ENCODE measurements at places on chromosomes 2 and 18. TPM values are rescaled to one million over a fixed set of nuclear protein-coding genes. Genes with fewer than 3 reads are reported as not detected.

Gene GNAL
- 8.0 TPM for total RNA-seq

Gene CLIP4
- 21.4 TPM for total RNA-seq

Gene TXNDC2
- 0.08 TPM for total RNA-seq

Gene TMEM37
- 1.5 TPM for total RNA-seq

Gene CCDC74B
- total RNA-seq = 6.1 TPM

Gene VAMP5
- total RNA-seq = not detected

Gene USP40
- total RNA-seq = 20.6 TPM

Gene VWC2L
- total RNA-seq = not detected

Gene HOXD1
- 0.10 TPM for total RNA-seq

Gene ASAP2
- total RNA-seq = 55.5 TPM

Gene BIRC6
- total RNA-seq = 29.1 TPM

All from A549 treated with GW870086 at 1 μM for 4 hours (cell line).